ENCODE measurements at places on chromosomes 5 and 9. TPM values are rescaled to one million over a fixed set of nuclear protein-coding genes. Genes with fewer than 3 reads are reported as not detected.

DNA sequence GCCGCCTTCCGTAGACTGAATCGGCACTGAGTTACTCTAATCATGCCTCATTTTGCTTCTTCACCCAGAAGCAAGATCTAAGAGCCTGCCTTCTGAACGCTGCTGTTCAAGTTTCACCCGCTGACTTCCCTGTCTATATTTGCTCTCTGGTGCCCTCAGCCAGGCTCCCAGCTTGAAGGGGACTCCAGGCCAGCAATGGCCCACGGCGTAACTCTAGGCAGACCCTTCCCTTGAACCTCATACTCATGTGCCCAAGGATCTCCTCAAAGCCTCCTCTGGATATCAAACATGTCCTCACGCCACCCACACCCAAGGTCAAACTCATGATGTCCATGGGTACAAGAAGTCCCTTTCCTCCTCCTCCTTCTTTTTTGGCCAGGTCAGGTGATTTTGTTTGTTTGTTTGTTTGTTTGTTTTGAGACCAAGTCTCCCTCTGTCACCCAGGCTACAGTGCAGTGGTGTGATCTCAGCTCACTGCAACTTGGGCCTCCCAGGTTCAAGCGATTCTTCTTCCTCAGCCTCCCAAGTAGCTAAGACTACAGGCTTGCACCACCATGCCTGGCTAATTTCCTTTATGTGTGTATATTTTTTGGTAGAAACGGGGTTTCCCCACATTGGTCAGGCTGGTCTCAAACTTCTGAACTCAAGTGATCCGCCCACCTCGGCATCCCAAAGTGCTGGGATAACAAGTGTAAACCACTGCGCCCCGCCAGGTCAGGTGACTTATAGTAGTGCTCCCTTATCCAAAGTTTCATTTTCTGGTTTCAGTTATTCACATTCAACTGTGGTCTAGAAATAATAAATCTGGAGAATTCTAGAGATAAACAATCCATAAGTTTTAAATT is 239.0 kb downstream of the SYK start:
- DNase-seq: no peak

DNA sequence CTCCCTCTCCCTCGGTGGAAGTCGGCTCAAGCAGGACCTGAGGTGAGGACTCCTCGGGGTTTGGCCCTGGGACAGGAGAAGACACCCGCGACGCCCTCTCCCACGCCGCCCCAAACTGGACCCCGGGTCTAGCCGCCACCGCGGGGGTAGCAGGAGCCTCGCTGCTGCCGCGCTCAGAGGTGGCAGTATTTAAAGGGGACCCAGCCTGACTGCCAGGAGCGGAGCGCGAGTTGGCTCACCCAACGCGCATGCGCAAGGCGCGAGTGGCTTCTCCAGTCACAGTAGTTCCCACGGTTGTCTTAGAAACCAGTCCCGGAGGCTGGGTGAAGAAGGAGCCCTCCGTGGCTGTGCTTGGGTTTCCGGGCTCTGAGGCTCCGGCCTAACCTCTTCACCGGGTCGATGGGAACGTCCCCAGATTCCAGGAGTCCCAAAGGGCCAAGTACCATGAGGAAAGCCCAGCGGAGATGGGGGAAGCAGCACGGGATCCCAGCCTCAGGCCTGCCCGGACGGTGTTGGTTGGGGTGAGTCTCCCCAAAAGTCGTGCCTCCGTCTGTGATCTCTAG is 477.8 kb downstream of the SPATA31A7 start:
- no peak for DNase-seq

GRCh38 chr9:37033141-37033540 is 927 bp downstream of the PAX5 start:
- no peak for DNase-seq

SAPCD2 gene
- total RNA-seq: 1.0 TPM

NOXA1 gene
- total RNA-seq: 11.1 TPM

GRCh38 chr5:61357745-61358144 is 25.7 kb downstream of the ZSWIM6 start:
- DNase-seq: no peak

DNA sequence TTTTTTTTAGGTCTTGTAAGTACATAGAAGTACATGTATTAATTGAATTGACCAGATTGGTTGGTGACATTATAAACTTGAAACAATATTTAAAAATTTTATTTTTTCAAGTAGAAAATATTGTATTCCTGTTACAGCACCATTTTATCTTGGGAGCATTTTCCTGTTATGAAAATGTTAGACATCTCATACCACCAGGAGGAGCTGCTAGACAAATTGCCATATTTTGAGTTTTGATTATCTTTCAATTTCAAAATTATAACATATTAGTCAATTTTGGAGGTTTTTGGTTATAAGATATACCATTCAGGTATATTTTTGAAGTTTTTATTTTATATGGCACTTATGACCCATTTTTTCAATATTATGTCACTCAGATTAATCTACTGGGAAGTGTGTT is 84.4 kb downstream of the CNTLN start:
- no peak for DNase-seq

BRD8 gene
- 29.5 TPM for total RNA-seq

DNA sequence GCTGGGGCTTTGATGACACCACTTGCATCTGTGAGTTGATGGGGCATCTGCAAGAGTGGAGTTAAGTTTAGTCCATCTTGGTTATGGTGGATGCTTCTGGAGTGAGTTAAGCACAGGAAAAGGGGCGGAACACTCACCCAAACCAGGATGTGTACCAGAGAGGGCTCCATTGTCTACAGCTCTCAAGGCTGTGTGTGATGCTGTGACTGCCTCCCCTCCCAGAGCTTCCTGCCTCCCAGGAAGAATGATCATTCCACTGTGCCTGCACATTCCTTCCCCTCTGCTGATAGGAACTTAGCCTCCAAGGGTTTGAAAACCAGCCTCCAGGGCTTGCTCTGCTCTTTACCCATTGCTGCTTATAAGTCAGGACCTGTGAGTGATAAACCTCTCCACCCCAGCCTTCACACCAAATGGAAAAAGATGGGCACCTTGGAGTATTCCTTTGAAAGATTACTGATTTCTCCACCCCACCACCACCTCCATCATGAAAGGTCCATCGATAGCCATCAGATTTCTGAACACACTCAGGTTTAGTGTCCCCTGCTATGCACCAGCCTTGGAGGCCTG is 160.1 kb upstream of the SPRY4 start:
- no peak for DNase-seq

DNA sequence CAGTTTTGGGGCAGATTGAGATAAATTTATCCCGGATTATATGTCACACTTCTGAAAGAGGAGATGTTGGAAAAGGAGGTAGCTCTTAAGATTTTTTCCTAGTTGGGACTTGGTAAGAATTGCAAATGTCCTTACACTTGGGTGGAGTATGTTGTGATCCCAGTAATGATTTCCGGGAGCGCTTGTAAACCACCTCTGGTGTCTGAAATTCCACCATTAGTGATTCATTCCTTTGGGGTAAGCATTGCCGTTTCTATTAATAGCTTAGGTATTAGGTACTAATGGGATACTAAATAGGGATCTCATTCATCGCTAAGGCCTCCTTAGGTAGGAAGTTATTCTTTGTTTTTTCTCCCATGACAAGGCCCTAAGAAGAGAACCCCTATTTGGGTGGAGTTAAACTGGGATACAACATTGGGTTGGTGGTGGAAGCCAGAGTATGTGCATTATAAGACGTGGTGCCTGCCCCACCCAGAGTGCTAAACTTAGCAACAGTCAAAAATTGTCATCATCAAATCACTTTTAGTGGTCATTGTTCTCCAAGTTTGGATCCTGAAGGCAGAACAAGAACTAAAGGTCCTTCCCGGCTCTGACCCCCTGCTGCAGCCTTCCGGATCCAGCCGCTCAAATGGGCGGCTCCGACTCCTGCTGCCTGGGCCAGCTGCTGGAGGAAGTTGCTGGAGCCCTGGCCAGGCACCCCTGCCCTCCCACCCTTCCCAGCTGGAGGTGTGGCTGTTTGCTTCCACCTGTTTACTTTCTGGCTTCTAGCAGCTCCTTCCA is 31.7 kb upstream of the DAB2IP start:
- DNase-seq: no peak

DNA sequence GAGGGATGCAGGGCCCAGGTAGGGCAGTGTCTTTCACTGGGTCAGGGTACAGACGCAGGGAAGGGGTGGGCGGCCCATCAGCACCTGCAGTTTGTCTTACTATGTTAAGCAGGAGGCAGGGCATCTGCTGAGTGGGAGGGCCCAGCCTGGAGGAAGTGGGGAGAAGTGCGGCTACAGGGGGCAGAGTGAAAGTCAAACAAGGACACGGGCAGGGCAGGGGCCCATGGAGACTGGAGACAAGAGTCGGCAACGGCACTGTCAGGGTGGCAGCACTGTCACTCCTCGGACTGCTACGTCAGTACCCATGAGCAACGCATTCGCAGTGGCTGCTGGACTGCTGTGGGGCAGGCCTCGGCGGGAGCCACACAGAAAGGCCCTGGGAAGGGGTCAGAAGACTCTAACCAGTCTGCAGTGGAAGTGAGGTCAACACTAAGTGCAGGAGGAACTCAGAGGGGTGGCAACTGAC is 19.7 kb downstream of the CAMSAP1 start:
- DNase-seq: peak; percentile 65

DNA sequence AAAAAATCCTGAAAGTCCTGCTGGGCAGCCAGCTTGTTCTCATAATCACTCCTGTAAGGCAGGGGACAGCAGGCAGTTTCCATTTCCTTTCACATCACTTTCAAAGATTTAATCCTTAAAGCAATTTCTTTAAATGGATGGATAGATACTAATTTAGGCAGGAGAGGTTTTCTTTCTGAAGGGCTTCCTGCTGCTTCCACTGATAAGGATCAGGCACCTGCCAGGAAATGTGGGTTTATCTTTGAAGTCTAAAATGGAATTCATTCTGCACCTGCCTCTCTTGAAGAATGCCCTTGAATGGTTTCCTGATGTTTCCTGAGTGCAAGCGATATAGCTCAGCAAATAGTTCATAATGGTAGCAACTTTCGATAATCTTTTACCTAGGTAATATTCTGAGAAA is 64.5 kb downstream of the STARD4 start:
- no peak for DNase-seq

DNA sequence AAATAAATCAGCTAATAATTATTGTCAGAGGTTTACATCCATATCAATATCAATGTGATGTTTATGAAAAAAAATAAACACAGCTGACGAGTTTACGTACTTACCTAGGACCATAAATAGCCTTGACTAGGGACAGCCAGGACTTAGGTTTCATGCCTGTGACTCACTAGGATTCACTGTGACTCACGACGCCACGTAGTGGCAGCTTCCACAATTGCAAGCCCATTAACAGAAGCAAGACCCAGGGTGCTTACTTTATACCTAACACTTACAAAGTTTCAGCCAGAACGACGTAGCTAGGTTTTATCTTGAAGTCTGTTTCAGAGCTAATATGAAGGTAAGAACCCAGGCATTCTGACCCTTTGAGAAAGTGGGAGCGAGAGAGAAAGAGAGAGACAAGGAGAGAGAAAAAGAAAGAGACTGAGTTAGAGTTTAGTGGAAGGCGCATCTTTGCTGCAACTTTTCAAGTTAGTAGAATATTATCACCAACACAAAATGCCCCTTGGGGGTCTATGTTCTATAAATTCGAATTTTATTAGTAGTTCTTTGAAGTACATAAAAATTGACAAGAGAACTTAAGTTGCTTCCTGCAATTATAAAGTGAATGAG is 191.2 kb downstream of the GNA14 start:
- DNase-seq: peak; percentile 79

GRCh38 chr9:16255217-16255616 is 615.3 kb downstream of the BNC2 start:
- DNase-seq: no peak

GRCh38 chr5:54171645-54172384 is 138.6 kb downstream of the ARL15 start:
- no peak for DNase-seq

DNA sequence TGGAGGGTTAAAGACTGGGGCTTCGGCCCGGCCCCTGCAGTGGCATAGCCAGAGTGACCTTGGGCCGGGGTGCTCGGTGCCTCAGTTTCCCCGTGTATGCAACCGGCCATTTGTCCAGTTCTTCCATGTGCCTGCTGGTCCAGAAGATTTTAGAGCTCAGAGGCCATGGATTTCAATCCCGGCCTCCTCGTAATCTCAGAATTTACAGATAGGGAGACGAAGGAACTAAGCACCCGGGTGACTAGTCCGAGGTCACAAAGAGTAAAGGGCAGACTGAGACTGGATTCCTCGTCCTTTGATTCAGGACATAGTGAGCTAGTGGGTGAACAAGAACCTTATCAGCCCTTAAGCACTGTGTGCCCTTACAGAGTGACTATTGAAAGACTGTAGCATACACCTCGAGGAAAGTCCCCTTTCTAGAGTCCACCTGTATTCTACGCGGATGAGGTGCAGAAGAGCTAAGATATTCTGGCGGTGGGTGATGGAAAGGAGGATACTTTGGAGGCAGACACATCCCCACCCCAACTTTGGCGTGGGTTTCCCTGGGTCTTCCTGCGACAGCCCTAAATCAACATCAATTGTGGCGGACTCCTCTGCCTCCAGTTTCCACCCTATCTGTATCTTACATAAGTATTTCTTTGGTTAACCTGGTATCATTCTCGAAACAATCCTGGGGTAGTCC is 597 bp downstream of the SLC31A1 start:
- DNase-seq: no peak

GRCh38 chr5:162473041-162473714 is 405.6 kb downstream of the GABRG2 start:
- DNase-seq: no peak

PCDHB16 gene
- total RNA-seq: not detected

DAB2IP gene
- 0.28 TPM for total RNA-seq

DNA sequence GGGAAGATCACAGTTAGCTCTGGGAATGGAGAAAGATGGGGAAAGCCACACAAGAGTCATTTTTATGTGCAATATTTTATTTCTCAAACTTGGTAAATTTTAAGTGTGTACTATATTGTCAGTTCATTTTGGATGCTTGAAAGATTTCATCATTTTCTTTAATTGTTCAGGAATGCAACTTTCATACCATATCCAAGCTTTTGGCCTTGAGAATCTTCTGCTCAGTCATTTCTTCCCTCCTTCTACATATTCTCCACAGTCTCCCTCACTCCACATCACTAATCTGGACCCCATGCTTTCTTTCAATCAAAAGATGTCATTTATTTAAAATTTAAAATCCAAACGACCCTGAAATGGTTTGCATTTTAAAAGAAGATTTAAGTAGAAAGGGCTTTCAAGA is 135.4 kb downstream of the FAM114A2 start:
- no peak for DNase-seq

GRCh38 chr9:93826905-93827544 is 128.1 kb downstream of the BARX1 start:
- DNase-seq: no peak

- DNase-seq: no peak
Measured at GRCh38 chr5:116838011-116838536, 263.5 kb upstream of the SEMA6A start.

DNA sequence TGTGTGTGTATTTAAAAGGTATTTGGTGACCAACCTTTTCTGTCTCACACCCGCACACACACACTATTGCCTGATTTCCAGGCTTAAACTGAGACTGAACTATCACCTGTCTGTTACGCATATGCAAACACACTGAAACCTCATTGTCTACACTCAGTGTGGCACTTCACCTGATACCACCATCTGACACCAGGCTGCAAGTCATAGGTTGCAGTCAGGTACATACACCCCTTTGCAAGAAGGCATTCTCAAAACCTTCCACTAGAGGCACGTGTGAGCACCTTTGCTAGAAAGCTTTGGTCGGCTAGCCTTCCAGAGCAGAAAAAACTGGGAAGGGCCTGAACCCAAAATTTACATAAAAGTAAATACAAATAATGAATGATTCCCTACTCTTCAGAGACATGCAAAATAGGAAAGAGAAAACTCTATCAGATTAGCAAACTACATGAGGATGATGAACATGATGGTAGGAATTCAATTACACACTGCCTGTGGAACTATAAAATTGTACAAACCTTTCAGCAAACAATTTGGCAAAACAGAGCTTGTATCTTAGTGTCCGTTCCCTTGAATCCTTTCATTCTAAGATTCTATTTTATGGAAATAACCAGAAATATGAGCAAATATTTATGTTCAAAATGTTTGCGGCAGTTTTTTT is 5.9 kb upstream of the FOXD1 start:
- no peak for DNase-seq
